Upper lobe of left lung (tissue), 6 donors: ENCODE measurements at places on chromosomes 3 and 15. TPM values are rescaled to one million over a fixed set of nuclear protein-coding genes. Genes with fewer than 3 reads are reported as not detected.

- DNase-seq, result no peak
These were observed 24.8 kb upstream of the PPIB start for GRCh38 chr15:64187396-64188191.

GRCh38 chr15:66564136-66565041 is 1.4 kb downstream of the LCTL start:
- DNase-seq, result peak; percentile 38

RPSA gene
- 703 TPM for total RNA-seq

CHRD gene
- total RNA-seq, result 8.3 TPM

GRCh38 chr3:190109441-190109840 is 11.3 kb downstream of the P3H2 start:
- no peak for DNase-seq
